Omental fat pad (tissue), 4 donors: ENCODE measurements at places on chromosomes 2 and 18.

GRCh38 chr18:25180973-25181548 is 170.9 kb downstream of the ZNF521 start:
- DNase-seq = no peak

DNA sequence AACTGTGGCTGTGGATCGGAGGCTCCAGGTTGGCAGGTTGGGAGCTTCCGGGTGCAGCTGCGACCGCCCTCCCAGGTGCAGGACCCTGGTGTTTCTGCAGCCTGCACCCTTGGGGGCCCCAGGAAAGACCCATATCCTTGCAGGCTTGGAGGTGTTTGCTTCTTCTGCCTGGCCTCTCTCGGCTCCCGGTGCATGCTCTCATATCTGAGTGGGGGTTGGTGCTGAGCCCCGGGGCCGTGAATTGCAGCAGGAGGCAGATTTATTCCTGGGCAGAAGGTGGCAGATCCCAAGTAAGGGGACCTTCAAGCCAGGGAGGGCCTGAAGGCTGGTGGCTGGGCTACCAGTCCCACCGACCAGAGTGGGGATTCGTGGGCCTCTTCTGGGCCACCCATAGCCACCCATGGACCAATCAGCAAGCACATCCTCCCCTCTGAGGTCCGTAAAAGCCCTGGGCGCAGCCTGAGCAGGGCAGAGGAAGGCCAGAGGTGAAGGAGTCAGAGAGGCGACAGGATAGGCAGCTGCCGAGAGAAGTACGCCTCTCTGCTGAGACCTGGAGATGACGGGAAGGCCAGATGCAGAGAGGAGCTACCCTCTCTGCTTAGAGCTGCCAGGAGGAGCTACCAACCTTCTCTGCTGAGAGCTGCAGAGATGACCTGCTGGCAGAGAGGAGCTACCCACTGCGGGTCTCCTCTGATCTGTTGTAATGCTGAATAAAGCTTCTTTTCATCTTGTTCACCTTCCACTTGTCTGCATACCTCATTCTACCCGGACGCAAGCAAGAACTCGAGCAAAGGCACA is 1279.0 kb upstream of the LRRTM1 start:
- no peak for DNase-seq

- no peak for DNase-seq
These were observed 231.9 kb upstream of the SIX2 start for GRCh38 chr2:45241061-45241561.

DNA sequence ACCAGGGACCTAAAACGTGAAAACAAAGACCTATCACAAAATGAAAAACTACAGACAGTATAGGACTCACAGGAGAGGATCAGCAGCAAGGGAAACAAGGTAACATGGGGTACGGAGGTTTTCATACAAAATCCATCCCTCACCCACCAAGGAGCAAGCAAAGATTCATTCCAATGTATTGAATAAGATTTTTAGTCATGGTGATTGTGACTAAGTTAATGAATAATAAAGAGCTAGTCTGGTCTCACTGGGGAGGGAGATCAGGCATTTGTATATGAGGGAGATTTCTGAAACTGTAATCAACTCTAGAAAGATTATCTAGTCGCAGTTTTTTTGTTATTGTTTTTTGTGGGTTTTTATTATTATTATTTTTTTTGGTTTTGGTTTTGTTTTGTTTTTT is 336.5 kb upstream of the MMADHC start:
- DNase-seq = no peak

DNA sequence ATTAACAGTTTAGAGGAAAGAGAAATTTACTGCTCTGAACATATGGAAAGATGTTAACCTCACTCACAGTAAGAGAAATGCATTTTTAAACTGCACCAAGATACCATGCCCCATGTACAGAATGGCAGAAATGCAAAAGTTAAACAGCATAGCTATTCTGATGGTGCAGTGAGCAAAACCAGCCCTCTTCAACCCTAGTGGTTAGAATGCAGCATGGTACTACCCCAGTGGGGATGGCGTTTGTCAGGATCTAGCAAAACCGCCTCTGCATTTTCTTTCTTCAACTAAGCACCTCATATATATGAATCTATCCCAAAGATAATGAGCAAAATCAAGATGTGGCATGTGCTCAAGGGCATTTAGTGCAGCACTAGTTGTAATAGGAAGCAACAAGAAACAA is 98.0 kb downstream of the MGAT5 start:
- no peak for DNase-seq

GRCh38 chr2:210756855-210757254 is 200.5 kb downstream of the CPS1 start:
- no peak for DNase-seq

DNA sequence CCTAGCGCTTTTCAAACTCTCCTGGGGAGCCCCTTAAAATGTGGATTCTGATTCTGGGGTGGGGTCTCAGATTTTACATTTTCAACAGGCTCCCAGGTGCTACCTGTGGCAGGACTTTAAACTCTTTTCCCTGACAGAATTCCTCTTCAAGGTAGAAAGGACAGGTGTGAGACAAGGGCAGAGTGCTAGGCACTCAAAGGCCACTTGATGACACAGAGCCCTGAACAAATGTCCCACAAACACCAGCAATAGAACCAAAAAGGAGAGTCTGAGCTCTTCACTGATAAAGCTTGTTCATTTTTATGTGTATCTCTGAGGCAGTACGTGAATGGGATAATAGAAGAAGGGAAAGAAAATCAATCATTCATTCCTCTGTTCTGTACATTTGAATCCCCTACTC is 77.7 kb upstream of the PELI1 start:
- no peak for DNase-seq

- DNase-seq = no peak
These were observed 54.8 kb downstream of the RTP5 start for GRCh38 chr2:241924069-241924908.

- no peak for DNase-seq
These were observed 35.7 kb upstream of the POLE4 start for GRCh38 chr2:74922592-74923227.

- DNase-seq = no peak
These were observed 35.3 kb upstream of the ZNF516 start for GRCh38 chr18:76530391-76530790.

DNA sequence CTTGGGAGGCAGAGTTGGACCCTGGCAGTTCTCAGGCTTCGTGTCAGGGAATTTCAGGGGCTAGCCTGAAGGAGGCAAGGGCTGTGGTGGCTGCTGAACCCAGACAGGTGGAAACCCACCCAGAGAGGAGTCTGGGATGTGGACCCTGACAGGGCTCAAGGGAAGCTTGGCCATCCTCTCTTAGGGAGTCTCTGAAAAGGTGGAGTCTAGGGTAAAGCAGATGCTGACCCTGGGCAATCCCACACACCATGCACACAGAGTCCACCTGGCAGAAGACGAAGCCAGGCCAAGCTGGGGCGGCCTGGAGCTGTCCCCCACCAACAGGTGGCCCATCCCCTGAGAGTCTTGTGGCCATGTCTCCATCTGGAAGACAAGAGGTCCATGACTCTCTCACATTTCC is 41.2 kb upstream of the TEX51 start:
- DNase-seq = no peak

- no peak for DNase-seq
These were observed 65.3 kb upstream of the SMIM21 start for GRCh38 chr18:75492852-75493251.

DNA sequence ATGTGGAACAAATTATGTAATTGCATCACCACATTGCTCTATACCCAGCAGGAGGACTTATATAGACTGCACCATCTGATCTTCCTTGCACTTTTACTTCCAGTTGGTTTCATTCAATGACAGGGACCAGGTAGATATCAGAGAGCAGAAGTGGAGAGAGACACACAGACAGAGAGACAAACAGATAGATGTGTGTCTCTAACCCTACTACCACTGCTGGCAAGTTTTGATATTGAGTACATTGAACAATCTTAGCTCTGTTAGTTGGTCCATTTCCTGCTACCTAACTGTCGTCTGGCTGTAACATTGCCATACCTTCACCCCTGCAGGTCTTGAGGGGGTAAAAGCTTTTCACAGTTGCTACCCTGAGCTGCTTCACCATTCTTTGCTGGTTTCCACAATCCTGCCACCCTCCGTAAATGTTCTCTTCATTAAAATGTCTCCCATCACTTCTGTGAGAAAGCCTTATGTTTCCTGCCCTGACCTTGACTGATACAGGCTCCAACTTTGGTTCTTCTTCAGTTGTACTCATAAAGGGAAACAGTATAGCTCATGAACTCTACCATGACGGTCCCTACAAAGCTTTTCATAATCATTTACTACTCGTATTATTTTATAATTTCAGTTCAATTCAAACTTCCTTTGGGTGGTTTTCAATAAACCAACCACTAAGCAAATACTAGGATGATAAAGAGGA is 62.3 kb upstream of the ITGA4 start:
- no peak for DNase-seq

- no peak for DNase-seq
These were observed 93.3 kb downstream of the HNRNPLL start for GRCh38 chr2:38509314-38509946.

- DNase-seq = no peak
These were observed 101.9 kb downstream of the COL3A1 start for GRCh38 chr2:189076120-189076519.

GRCh38 chr2:38549071-38549704 is 53.5 kb downstream of the HNRNPLL start:
- DNase-seq = no peak

GRCh38 chr2:215917953-215918620 is 95.3 kb downstream of the MREG start:
- no peak for DNase-seq

DNA sequence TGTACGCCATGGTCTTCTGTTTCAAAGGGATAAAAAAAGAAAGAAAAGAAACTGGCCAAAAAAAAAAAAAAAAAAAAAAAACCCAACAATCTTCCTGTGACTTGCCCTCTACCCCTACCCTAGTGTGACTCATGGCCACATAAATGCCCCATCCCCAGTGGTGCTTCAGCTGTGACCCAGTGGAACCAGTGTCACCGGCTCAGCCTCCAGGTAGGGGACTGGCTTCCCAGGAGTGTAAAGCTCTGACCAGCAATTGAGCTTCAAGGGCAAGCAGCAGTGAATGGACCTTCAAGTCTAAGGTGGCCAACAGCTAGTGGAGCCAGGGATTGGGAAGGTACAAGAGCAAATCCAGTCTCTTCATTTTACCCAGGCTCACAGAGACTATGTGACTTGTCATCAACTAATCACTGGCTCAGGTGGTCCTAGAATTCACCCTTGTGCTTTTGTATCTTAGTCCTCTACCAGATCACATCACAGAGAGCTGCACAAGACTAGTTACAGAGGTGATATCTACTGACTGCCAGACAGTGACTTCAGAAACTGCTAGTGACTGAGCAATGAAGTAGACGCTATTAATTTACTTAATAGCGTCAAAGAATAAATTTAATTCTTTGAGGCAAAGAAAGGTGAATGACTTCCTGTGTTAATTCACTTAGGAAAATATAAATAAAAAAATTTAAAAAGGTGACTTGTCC is 1.3 kb upstream of the TGFBRAP1 start:
- no peak for DNase-seq

DNA sequence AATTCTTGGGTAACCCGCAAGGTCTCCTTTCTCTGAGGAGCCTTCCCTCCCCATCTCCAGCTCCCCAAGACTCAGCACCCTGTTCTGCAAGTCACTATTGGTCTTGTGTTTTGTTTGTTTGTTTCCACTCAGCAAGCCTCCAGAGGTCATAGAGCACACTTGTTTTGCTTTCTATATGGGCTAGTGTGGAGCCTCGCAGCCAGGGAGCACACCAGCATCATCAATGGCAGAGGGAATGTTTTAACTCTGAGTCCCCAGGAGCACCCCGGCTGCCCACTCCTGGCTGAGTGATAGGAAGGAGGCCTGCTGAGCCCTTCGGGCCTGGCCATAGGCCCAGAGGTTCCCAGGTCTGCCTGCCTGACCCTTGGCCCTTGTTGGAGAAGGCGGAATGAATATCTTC is 36.6 kb downstream of the GLI2 start:
- DNase-seq = no peak

GRCh38 chr2:127076290-127076689 is 30.7 kb downstream of the BIN1 start:
- DNase-seq = no peak

DNA sequence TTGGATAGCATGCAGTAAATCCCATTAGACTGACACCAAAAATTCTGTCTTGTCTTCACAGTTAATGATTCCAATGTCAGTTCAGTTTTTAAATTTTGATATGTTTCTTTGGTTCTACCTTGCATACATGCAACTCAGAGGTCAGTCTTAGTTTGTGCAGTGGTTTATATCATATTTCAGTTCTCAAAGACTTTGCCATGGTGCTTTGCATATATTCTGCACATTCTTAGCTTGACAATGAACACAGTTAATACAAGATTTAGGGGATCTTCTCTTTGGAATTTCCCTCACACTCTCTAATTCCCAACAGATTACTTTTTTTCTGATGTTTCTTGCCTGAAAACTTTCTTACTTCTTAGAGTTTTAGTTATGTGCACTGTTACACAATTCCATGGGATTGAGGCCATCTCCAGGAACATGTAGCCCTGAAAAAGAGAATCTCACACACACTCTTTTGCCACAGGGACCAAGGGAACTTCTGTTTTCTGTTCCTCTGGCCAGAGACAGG is 17.3 kb downstream of the NOL4 start:
- DNase-seq = no peak

DNA sequence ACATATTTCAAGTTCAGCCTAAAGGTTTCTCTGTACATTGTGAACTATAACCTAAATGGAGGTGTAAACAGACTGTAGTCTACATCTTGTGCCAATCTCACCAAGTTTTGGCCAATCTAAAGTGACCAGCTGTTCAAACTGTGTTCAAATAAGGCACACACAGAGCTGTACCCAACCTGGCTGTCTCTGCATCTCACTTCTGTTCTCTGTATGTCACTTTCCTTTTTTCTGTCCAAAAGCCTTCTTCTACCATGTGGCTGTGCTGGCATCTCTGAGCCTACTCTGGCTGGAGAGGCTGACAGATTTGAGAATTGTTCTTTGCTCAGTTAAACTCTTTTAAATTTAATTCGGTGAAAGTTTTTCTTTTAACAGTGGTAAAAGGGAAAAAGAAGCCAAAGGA is 817.9 kb downstream of the SOCS6 start:
- no peak for DNase-seq

DNA sequence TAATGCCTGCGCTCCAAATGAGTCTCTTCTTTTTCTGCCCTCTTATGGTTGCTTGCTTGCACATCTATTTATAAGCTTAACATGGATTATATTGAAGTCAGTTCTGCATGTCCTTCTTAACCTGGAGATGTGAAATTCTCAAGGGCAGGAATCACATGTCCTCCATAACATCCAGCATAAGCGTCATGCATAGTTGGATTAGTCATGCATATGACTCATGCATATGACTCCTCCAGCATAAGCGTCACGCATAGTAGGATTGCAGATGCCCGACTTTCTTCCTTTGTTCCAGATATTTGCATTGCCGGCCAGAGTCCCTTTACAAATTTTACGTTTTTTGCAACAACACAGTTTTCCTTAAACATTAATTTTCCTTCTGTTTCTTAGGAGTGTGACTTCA is 308.6 kb downstream of the TGIF1 start:
- DNase-seq = no peak
